HuH-7.5 (cell line): ENCODE measurements at places on chromosomes 7 and 10.

- DNase-seq, result no peak
Observed at GRCh38 chr7:132882714-132883428, 199.0 kb downstream of the CHCHD3 start.

- DNase-seq, result no peak
Observed at GRCh38 chr7:2528481-2529095, 9.0 kb downstream of the LFNG start.

GRCh38 chr7:75795831-75796285 is 17.7 kb downstream of the CCL24 start:
- no peak for DNase-seq

DNA sequence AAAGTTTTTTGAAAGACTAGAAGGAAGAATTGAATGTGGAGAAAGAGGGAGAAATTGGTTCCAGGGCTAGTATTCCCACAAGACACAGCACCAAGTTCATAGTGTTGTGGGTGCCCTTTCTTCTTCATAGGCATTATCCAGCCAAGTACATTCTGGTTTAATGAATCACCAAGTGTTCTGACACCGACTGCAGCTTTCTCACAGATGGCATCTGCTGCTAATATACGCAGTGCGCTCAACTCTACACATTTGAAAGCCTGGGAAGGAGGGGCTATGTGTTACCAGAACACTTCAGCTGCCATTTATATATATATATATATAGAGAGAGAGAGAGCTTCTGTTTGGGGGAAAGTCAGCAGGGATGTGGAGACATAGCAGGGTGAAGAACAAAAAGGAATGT is 1168.4 kb downstream of the GATA3 start:
- DNase-seq, result no peak

DNA sequence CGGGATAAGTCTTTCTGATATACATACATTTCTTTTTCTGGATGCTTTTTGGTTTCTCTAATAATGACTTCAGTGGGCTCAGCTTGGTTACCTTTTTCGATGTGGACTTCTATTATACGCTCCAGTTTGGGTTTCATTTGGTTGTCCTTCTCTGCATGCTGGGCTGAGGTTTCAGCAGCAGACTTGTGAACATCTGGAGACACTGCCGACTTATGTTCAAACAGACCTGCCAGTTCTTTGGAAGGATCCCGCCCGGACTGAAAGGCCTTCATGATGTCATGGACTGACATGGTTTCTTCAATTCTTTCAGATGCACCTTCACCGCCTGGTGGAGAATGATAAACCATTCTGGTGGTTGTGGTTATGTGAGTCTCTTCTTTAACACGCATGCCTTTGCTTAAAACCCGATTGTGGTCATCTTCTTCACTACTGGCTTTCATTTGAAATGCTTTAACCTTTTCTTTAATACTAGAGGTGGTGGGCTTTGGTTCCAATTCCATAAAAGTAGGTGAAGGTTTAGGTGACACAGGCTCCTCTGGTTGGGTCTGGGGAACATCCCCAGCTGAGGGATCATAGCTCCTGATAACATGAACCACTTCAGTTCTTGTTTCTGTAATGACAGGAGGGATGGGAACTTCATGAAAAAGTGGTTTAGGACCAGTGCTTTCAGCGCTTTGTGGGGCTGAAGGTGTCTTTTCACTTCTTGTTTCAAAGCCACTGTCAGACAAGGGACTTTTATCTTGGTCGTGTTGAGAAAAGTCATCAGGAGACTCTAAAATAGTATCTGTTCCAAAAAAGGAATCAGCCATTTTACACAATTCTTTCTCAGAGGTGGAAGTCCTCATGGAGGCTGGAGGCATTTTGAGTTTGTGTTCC is 167.7 kb upstream of the CCDC6 start:
- no peak for DNase-seq
